Calu3 (cell line): ENCODE measurements at places on chromosomes 2 and 18. TPM values are rescaled to one million over a fixed set of nuclear protein-coding genes. Genes with fewer than 3 reads are reported as not detected.

Gene PSD4
- 58.7 and 64.5 TPM in 2 replicates for total RNA-seq

DNA sequence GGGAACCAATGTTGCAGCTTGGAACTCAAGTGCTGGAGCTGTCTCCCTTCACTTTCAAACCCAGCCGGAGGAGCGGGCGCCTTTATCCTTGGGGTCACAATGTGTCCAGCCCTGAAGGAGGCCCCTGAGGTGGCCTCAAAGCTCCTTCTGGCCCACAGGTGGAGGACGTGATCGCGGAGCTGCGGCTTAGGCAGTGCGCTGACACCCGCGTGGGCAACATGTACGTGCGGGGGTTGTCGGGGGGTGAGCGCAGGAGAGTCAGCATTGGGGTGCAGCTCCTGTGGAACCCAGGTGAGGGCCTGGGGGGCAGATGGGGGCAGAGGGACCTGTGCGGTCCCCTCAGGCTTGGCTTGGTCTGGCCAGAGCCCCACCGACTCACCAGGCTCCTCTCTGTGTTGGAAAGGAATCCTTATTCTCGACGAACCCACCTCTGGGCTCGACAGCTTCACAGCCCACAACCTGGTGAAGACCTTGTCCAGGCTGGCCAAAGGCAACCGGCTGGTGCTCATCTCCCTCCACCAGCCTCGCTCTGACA, 13.5 kb downstream of the ABCG8 start:
- DNase-seq, result no peak

- no peak for DNase-seq
Measured at GRCh38 chr2:71130905-71131244, 441 bp downstream of the MPHOSPH10 start.

- DNase-seq, result no peak
Measured at GRCh38 chr18:55587418-55588110, 428 bp downstream of the TCF4 start.

- DNase-seq, result no peak
Measured at GRCh38 chr2:239791526-239792404, 233.4 kb downstream of the NDUFA10 start.
